ENCODE measurements at places on chromosomes 12 and 14.

- DNase-seq = no peak
These were observed 180.3 kb upstream of the RTL1 start for GRCh38 chr14:101083564-101084435.

DNA sequence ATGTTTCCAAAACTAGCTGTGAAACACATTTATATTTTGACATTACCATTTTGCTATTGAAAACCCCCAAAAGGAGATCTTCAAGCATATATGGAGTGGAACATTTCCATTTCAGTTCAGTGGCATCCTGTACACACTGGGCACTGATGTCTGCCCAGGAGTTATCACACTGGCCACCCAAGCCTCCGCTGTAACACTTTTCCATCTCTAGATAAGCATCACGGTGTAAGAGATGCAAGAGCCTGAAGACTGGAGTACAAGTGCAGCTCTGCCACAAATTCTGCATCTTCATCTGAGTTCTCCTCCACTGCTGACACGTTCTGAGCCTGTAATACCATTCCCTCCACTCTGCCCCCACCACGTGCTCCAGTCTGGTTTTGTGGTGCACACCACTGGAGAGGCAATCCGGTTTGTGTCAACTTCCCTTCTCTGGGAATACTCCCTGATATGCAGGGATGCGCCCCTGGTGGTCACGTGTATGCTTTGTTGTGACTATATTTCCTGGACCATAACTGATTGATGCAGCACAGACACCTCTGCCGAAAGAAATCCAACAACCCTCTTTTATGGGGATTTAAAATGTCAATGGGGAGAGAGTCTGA lies 12.7 kb downstream of the SPTLC2 start:
- DNase-seq = no peak

DNA sequence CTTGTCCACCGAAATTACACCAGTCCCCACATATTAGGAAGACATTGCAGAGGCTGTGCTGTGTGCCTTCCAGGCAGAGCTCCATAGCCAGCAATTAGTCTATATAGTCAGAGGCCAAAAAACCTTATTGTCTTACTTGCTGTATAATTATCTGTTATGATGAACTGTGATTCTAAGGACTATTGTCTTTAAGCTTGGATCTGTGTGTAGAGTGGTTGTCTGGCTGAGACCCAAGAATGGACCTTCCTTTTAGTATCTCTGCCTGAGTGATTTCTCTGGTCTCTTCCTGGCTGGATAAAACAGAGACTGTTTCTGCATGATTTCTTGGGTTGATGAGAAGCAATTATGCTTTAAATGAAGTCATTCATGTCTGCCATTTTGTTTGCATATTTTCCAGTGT lies 465.3 kb downstream of the PRKD1 start:
- DNase-seq = no peak

DNA sequence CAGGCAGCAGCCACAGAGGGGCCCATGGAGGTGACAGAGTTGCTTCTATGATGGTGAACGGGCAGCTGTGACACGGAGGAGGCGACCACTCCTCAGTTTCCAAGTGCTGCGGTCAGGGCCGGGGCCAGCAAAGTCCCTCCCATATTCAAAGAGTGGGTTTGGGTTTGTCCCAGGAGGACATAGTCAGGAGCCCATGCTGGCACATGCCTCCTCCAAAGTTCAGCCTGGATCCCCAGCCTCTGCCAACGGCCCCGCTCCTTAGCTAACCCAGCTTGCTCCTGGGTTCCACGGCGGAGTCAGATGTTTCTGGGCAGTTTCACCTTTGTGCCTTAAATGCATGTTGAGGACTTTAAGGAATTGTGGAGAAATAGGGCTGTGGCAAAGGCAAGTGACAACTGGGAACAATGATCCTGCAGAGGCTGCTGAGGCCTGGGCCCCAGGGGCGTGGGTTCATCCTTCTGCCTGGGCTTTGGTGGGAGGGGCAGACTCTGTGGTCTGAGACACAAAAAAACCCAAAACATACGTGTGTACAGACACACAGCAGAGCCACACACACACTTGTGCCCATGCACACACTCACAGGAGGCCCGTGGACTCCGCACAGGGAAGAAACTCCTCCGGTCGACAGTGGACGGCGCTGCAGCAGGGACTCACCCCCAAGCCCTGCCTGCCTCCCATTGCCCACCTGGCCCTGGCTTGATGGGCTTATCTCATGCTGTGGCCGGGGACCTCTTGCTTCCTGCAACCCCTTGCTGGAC lies 399.4 kb downstream of the TMEM121 start:
- DNase-seq = no peak

GRCh38 chr12:39123580-39124253 lies 218.3 kb upstream of the CPNE8 start:
- DNase-seq = no peak

DNA sequence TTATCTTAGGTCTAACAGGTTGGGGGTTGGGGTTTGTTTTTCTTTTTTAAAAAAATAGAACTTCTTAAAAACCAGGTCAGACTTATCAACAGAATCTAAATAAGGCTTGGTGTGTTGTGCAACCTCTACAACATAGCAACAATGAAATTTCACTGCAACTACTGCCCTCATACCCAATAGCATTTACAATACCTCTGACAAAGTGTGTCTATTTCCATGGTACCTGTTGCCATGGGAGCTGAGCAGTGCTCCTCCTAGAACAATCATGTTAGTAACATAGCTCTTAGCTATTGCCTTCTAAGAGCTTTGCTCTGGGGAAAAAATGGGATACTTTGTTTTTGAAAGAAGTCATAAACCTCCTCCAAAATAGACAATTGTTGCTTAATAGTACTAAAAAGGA lies 103.3 kb upstream of the CCDC175 start:
- DNase-seq = no peak

- DNase-seq = peak; percentile 96
These were observed 31.9 kb downstream of the FOS start for GRCh38 chr14:75310295-75311111.

DNA sequence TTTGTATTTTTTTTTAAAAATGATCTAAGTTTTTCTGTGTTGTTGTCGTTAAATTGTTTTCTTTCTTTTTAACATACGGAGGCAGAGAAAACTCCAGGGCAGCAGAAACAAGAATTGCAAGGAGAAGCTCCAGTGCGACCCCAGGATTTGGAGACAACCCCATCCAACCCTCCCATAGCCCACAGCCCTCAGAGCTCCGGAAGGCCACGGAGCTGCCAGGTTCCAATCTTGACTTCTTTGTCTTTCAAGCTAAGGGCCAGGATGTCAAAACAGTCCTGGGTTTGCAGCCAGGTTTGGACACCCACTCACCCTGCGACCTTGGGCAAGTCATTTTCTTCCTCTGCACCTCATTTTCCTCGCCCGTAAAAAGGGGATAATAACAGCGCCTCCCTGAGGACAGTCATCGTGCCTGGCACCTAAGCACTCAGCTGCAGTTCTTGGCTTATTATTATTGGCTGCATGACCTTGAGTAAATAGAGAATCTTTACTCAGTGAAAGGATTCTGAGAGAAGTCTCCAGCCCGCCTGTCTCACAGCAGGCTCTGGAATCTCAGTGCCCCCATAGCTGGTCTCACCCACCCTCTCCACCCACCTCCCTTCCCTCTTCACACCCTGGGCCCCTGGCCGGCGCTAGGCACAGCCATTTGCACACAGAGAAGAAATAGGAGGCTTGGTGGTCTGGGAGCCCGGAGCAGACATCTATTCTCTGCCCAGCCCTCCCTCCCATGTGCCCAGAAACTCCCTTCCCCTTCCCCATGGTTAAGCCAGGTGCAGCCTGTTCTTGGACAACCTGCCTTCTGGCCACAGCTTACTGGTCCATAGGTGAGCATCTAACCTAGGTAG lies 79.4 kb upstream of the BCL11B start:
- DNase-seq = no peak

DNA sequence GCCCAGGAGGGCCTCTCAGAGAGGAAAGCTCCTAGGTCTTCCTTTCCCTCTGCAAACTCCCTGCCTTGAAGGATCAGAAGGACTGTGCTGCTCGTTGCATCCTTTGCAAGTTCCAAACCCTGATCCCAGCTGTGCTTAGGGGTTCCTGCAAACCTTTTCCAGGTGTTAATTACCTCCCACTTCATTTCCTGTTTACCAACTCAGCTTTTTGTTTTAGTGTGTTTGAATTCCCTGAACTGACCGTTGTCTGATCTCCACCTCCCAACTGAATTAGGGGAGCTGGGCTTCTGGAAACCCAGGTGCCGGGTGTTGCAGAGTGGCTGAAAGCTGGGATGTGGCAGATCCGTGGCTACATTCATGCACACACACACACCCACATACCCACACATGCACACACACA lies 20.6 kb upstream of the BDKRB1 start:
- no peak for DNase-seq

- DNase-seq = no peak
These were observed 2.6 kb downstream of the EGLN3 start for GRCh38 chr14:33948145-33948868.

GRCh38 chr14:24438223-24439097 lies 4.1 kb downstream of the SDR39U1 start:
- no peak for DNase-seq

DNA sequence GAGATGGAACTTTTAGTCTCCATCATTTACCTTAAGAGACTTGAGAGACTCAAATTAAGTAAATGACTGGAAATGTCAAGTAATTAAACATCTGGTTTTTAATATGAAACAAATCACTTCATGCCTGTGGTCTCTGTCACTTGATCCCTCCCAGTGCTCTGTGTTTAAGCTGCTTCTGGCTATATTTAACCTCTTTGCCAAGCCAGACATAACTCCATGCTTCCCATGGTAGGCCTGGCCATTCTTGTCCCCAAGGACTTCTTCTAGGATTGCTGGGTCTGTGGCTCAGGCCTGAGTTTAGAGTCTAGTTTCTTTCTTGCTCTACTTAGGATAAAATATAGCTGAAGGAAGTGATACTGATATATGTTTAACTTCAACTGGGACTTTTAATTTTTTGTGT lies 1013.6 kb downstream of the FLRT2 start:
- DNase-seq = no peak

GRCh38 chr12:98048326-98048725 lies 467.1 kb upstream of the TMPO start:
- DNase-seq = no peak

GRCh38 chr14:100824091-100824551 lies 1.8 kb upstream of the MEG3 start:
- DNase-seq = no peak

GRCh38 chr14:27917896-27918295 lies 848.7 kb upstream of the FOXG1 start:
- no peak for DNase-seq

GRCh38 chr14:100658181-100658886 lies 68.4 kb upstream of the DLK1 start:
- no peak for DNase-seq

DNA sequence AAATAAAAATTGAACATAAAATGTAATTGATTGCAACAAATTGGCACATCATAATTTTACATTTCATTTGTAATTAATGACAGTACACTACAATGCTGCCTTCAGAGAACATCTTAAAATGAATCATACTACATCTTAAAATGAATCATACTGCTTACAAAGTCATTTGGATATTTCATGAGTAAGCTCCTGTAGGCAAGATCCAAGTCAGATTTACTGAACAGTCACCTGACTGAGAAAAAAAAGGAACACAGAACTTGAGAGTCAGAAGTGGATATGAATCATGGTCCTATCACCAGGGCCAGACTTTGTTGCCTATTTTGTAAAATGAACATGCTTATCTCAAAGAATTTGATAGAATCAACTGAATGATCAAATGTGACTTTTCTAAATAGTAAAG lies 32.7 kb upstream of the FBLN5 start:
- DNase-seq = no peak

GRCh38 chr14:65373671-65374039 lies 38.9 kb upstream of the FUT8 start:
- no peak for DNase-seq

GRCh38 chr12:1367331-1368291 lies 226.8 kb downstream of the FBXL14 start:
- no peak for DNase-seq

DNA sequence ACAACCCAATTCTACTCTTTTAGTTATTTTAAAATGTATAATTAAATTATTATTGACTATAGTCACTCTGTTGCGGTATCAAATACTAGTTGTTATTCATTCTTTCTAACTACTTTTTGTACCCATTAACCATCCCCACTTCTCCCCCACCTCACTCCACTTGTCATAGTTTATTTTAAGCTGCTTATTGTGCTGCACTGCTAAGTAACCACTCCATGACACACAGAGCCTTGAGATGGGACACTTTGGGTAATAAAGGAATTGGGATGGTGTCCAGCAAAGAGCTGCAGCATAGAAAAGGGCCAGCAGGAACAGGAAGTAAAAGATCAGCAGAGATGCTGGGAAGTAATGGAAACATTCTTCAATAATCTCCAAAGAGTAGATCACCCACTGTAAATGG lies 123.0 kb downstream of the RPS29 start:
- DNase-seq = no peak

DNA sequence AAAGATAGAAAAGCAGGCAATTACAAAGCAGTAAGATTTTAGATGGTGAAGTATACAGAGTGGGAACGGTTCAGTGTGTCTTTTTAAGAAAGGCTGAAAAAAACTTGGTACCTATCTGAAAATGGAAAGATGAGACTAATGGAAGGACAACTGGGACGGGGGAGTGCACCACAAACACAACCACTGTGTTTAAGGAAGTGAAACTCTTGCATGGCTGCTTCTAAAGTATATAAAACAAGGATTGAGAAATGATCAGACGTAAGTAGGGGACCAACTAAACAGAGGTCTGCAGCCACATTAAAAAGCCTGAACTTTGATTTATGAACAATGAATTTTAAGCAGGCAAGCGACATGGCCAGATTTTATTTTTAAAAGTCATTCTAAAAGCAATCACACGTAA lies 328.6 kb downstream of the MDGA2 start:
- DNase-seq = no peak

DNA sequence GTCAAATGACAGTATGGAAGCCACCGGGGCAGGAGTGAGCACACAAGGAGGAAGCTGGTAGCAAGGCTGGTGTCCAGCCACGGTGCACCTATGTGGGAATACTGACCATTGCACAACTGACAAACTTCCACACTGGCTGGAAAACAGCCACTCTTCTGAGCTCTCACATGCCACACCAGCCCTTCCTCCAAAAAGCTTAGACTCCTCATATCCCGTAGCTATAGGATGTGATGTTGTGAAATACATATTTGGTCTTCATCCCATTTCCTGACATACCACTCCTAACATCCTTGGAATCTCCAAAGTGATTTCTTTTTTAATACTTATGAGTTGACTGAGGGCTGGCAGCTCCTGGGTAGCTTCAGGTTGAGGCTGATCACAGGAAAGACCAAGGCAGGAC lies 103.6 kb downstream of the NTF3 start:
- no peak for DNase-seq

DNA sequence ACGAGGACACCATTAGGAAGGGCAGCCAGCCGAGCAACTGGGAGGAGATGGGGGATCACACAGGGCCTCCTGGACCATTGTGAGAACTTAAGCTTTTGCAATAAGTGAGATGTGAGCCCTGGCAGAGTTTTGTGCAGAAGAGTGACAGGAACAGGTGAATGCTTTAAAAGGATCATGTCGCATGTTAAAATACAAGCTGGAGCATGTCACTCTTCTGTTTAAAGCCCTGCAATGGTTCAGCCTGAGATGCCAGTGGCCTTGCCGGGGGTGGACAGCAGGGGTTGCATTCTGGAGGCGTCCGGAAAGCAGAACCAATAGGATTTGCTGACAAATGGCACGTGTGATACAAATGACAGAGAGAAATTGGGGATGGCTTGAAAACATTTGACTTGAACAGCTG lies 137.5 kb upstream of the RFLNA start:
- DNase-seq = no peak

GRCh38 chr12:47087088-47087688 lies 7.4 kb upstream of the AMIGO2 start:
- DNase-seq = no peak

All from smooth muscle cell of the brain vasculature (primary cell).